ENCODE measurements at places on chromosomes 2 and 18. TPM values are rescaled to one million over a fixed set of nuclear protein-coding genes. Genes with fewer than 3 reads are reported as not detected.

DNA sequence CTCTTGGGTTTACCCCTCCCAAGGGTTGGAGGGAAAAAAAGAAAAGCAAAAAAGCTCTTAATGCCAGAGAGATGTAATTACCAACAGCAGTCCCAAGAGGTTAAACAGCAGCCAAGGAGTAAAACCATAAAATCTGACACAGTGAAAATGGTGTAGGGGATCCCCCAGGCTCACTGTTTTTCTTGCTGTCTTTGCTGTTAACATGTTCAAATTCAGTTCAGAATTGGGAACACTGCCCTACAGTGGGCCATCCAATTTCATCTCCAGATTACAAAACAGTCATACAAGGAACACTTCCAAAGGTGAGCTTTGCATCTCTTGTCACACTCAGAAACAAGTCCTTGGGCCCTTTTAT lies 54.5 kb downstream of the PLEKHM3 start:
- DNase-seq = no peak
- no peaks in the 10 kb centered on the region for H3K27me3 ChIP-seq
- H3K27ac ChIP-seq = no peak overlapping the region
- H3K4me1 ChIP-seq = peaks cover 31% of the 10 kb centered on the region
- H3K36me3 ChIP-seq = no peaks in the 10 kb centered on the region

GRCh38 chr2:234676109-234676782 lies 179.4 kb upstream of the ARL4C start:
- H3K4me3 ChIP-seq = no peak overlapping the region
- no peak for DNase-seq
- H3K36me3 ChIP-seq = no peaks in the 10 kb centered on the region
- no peak overlapping the region for H3K27ac ChIP-seq
- no peaks in the 10 kb centered on the region for H3K27me3 ChIP-seq

DNA sequence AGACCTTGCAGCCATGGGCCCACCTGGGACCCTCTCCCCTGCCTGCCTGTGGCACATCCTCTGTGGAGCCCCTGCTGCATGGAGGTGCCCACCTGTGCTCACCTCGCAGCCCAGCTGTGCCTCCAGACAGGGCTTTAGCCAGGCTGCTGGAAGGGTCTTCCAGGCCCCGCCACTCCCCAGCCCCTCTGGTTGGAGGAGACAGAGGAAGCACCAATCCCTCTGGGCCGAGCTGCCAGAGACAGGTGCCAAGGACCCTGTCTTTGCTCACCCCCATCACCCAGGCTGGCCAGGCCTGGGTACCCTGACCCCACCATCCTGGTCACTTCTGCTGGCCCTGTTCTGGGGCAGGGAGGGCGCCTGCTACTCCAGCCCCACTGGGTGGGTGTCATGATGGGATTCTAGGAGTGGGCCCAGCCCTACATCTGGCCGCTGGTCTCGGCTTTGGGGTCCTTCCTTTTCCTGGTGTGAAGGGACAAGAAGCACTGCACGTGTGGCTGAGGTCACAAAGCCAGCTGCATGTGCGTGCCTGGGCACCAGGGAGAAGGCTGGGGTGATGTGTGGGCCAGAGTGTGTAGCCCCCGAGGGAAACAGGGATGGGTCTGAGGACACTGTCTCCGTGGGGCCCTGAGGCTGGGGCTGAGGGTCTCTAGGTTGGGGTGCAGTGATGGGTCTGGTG lies 9.3 kb upstream of the NEU4 start:
- H3K36me3 ChIP-seq = no peaks in the 10 kb centered on the region
- DNase-seq = no peak
- no peak overlapping the region for H3K4me3 ChIP-seq
- H3K4me1 ChIP-seq = peaks cover 17% of the 10 kb centered on the region

- no peak overlapping the region for H3K4me3 ChIP-seq
- H3K27ac ChIP-seq = no peak overlapping the region
- H3K36me3 ChIP-seq = peaks cover 21% of the 10 kb centered on the region
- H3K27me3 ChIP-seq = no peaks in the 10 kb centered on the region
Measured at GRCh38 chr2:134452042-134452733, 198.3 kb downstream of the MGAT5 start.

DNA sequence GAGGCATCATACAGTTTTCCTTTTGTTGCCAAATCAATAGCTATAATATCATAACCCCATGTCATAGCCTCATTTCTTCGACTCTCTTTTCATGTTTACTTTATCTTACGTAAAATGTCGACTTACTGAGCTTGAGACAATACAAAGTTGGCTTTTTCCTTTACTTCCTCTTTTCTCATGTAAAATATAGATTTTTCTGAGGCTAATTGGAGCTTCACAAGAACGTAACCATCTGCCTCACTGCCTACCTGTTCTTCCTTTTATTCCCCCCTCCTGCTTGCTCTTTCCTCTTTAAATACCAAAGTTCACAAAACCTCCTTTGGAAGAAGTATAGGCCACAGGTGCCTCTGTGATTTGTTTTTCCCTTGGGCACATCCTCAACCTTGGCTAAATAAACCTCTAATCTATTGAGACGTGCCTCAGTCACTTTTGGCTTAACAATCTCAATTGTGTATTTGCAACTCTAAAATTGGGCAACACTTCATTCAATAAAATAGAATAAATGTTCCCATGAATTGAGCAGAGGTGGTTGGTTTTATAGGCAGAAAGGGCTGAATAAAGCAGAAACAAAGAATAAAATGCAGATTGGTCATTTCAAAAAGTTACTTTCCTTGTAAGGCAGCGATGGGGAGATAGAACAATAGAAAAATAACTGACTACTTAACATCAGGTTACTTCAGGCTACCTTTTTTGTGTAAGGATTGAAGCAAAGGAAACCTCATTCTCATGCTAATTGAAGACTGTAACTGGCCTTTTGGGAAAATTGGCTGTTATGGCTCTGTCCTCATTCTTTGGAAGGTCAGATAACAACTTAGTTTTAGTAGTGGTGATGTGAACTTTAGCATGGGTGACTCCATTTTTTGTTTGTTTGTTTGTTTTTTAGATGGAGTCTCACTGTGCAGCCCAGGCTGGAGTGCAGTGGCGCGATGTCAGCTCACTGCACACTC lies 21.3 kb downstream of the COMMD1 start:
- H3K36me3 ChIP-seq = peaks cover 7% of the 10 kb centered on the region
- H3K4me1 ChIP-seq = peaks cover 35% of the 10 kb centered on the region
- H3K27me3 ChIP-seq = no peaks in the 10 kb centered on the region
- H3K27ac ChIP-seq = no peak overlapping the region

DNA sequence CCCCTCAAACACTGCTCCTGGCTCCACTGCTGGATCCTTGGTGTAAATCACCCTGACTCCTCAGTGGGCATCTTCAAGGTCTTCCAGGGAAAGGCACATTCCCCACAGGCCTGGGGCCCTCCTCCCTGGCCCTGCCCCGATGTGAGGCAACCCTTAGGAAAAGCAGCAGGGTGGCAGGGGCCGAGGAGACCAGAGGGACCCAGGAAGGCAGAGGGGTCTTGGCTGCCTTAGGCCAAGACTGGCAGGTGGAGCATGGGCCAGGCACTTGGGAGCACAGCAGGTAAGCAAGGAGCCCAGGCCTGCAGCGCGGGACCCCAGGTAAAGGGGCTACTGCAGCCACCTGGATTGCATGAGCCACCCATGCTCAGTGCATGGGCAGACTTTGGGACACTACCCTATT lies 96.9 kb downstream of the GYPC start:
- H3K36me3 ChIP-seq = no peaks in the 10 kb centered on the region
- no peak for DNase-seq
- H3K4me3 ChIP-seq = no peak overlapping the region
- no peaks in the 10 kb centered on the region for H3K4me1 ChIP-seq

Gene SLC4A3
- total RNA-seq = 426 TPM

Measured in left ventricle myocardium inferior (tissue), 1 donor.